Activated naive CD8-positive, alpha-beta T cell treated with anti-CD3 and anti-CD28 coated beads, Interleukin-2, amount 10 ng/mL, durations not matched to agents 7 days and 5 days (primary cell): ENCODE measurements at places on chromosomes 3 and 15. TPM values are rescaled to one million over a fixed set of nuclear protein-coding genes. Genes with fewer than 3 reads are reported as not detected.

Gene RLBP1
- not detected for total RNA-seq

Gene FBXW12
- not detected for total RNA-seq

Gene FSTL1
- total RNA-seq, result 1.1 TPM

Gene SENP8
- 1.2 TPM for total RNA-seq

Gene CAPN3
- total RNA-seq, result 10.1 TPM

Gene GOLGA6L9
- 4.7 TPM for total RNA-seq

Gene POPDC2
- total RNA-seq, result 4.5 TPM

Gene BOC
- total RNA-seq, result not detected

DNA sequence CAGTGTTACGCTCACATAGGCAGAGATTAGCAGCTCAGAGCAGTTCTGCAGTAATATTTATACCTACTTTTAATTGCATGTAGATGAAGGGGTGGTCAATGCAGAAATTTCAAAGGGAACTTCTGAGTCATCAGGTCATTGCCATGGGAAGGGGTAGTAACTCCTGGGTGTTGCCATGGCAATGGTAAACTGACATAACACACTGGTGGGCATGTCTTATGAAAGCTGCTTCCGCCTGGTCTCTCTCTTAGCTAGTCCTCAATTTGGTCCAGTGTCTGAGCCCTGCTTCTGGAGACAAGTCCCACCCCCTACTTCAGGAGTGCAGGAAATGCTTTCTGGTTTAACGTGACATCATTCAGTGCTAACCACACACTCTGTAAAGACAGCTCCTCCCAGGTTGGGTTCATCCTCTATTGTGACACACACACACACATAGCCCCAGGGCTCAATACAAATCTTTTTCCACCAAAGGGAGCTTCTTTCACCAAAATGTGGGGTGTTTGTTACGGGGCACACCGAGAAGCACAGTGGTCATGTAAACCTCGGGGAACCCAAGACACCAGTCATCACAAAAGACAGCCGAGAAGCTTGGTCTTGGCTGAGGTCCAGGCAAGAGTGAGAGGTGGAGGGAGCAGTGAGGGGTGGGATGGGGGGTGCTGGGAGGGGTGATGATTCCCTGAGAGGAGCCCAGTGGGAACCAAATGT lies 74.5 kb downstream of the TLE3 start:
- peak; percentile 47 for DNase-seq

- no peak for DNase-seq
Measured at GRCh38 chr3:8218353-8218940, 283.2 kb upstream of the LMCD1 start.

- no peak for DNase-seq
Measured at GRCh38 chr3:151864423-151865101, 8.9 kb upstream of the SUCNR1 start.

DNA sequence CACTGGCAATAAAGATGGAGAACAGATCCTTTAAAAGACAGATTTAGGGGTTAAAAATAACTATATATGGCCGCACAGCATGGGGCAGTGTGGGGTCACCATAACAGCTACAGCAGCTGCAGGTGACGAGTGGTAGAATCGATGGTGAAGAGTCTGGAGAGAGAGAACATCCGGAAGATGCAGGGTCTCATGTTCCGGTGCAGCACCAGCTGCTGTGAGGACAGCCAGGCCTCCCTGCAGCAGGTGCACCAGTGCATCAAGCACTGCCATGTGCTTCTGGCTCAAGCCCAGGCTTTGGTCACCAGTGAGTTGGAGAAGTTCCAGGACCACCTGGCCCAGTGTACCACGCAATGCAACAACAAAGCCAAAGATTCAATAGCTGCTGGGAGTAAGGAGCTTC lies 93.7 kb upstream of the IMPG2 start:
- no peak for DNase-seq

DNA sequence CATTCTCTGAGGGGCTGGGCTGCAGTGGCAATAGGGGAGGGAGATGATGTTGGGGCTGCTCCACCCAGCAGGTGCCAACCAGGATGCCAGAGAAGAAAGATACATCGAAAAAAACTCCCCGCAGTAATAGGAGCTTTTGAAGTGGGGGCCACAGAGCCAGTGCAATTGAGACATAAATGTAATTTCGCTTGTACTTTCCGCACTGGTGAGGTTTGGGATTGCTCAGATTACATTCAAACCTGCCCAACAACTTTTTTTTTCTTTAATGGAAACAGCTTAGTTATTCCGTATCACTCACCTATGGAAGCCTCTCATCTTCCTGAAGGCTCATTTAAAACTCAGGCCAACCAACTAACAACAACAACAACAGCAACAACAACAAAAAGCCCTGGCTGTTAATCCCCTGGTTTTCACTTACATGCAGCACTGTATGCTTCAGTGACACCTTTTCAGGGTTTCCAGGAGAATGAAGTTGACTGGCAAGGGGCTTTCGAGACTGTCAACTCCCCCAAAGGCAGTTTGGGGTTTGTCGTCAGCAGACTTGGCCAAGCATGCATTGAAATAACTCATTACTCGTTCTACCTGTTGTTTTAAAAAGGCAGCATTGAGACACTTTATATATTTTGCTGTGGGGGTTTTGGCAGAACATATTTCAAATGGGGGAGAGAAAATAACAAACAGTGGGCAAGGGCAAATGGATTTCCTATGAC lies 163.8 kb downstream of the EBLN2 start:
- DNase-seq, result no peak

DNA sequence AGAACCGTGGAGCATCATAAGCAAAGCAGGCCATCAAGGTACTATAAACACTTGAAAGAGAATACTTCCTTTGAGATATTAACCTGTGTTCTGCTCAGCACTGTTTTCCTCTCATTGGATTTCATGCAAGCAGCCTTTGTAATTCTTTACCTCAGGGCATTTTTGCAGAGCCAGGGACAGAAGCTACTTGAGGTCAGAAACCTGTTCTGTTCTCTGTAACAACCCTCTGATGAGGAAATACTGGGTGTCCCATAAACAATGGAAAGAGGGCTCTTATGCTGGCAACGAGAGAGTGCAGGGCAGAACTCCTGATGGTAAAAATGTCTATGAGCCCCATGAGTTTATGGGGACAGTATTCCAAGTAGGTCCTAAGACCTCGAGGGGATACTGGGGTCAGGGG lies 66.0 kb downstream of the DCLK3 start:
- DNase-seq, result no peak

DNA sequence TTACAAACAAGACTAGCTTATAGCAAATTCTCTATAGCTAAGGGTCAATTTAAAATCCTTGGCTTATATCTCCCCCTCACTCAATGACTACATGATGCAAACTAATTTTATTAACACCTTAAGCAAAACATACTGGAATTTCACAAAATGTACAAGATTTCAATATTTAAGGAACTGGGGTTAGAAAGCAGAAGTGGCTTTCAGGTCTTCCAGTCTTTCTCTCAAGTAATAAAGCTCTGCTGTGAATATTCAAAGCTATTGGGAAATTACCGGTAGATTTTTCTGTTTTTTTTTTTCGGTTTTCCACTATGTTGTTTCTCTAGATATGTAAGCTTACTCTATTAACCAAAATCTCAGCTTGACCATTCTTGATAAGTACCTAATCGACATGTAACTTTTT lies 3.9 kb downstream of the EPM2AIP1 start:
- DNase-seq, result no peak

DNA sequence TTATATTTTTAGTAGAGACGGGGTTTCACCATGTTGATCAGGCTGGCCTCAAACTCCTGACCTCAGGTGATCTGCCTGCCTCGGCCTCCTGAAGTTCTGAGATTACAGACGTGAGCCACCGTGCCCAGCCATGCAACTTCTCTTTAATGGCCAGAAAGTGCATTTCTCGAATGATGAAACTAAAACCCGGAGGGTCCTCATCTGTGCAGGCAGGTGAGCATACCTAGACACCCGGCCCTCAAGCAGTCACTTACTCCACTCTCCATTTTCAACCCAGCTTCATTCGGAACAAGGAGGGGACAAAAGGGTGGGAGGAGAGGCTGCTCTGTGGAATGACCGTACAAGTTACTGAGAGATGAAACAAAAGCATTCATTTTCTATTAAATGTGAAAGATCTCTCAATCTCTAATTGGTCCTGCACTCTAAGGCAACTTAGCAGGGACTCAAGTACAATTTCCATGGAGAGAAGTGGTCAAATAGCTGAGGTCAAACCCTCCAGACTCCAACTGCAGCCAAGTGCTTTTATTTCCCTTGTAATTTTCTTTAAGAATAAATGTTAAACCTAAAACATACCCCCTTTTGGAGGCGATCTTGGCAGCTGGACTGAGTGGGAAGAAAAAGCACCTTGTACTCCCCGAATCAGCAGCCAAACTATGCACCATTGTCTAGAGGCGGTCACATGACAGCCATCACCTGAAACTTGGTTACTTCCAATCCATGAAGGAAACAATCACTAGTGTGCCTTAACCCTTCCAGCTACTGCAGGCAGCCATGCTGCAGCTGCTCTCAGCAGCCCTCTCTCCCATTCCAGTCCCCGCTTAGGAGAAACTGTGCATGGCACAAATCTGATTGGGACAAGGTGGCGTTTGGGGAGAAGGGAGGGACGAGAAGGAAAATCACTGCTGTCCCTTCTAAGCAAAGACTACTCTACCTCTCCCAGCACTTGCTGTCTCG lies 62.2 kb downstream of the VGLL4 start:
- no peak for DNase-seq

DNA sequence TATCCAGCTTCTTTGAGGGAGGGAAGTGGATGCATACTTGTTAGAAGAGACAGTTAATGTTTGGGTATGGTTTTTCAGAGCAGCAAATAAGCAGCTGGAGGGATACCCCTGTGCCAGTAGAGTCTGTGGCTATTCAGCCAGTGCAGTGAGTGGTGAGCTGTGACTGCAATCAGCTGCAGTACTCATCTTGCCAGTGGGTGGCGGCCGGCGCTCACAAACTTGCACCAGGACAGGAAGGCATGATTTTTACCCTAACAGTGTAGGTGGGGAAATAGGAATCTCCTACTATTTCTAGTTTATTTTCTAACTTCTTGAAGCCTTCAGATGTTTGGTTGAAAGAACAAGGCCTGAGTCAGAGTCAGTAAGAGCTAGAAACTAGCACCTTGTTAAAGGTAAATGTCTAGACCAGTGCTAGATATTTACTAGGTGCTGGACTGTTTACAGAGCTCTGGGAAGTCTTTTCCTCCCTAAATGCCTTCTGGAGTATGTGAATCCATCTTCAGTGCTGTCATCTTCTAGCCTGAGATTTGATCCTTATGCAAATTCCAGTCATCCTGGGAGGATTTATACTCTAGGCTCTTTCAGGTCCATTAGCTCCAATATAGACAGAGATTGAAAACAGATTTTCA lies 23.6 kb downstream of the TIMP4 start:
- DNase-seq, result peak; percentile 65

GRCh38 chr3:123286308-123287023 lies 84.7 kb downstream of the SEC22A start:
- peak; percentile 52 for DNase-seq

GRCh38 chr3:122824465-122825381 lies 29.9 kb downstream of the SLC49A4 start:
- DNase-seq, result no peak

DNA sequence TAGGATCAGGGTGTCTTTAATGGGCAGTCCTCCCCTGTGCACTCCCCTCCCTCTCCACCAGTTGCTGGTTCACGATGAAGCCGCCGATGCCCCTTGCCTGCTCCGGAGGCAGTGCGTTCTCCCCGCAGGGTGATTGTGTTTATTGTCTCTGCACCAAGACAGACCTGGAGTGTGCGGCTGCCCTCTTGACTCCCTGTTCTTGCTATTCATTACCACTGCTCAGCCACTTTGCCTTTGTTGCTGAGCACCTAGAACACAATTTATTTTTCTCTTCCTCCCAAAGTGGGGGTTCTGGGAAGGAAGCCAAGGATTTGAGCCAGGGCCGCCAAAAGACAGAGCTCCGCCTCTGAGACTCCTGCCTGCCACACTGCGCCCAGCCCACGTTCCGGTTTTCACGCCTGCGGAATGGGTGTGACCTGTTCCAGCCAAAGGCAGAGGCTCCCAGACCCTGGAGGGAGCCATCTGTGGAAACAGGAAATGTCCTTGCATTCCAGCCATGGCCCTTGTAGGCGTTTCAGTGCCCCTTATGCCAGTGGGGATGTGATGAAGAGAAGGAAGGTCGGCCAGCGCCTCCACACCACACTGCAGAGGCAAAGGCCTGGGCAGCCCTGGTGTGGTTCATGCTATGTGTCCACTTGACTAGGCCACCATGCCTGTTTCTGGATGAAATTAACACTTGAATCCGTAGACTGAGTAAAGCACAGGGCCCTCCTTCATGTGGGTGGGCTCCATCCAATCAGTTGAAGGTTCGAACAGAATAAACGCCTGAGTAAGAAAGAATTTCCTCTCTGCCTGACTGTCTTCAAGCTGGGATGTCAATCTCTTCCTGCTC lies 85.8 kb downstream of the HMG20A start:
- no peak for DNase-seq

- DNase-seq, result no peak
Measured at GRCh38 chr15:83081256-83082014, 14.4 kb upstream of the BTBD1 start.

- no peak for DNase-seq
Measured at GRCh38 chr15:64456634-64457108, 3.7 kb upstream of the ZNF609 start.

- peak; percentile 62 for DNase-seq
Measured at GRCh38 chr15:98292442-98293240, 332.1 kb downstream of the ARRDC4 start.

DNA sequence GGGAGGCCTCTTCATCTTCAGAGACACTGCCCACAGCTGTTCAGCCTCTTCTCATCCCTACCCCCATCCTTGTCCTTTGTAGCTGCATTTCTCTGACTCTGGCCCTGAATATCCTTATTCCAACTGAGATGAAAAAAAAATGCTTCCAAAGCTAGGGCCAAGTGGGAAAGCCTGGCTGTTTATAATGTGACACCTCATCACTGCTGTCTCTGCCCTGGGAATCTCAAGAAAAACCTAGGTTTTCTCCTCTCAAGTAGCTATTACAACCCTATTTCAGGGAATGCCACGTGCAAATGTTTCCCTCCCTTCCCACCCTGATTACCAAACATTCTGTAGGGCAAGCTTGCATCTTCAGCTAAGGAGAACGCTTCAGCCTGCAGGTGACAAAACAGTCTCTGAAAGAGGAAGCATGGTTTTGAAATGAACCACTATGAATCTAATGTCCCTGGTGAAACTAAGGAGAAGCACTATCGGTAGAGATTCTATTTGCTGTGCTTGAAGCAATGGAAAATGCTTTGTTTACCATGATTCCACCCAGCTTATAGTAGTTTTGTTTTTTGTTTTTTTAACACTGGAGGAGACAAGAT lies 65.4 kb downstream of the USF3 start:
- DNase-seq, result no peak

- no peak for DNase-seq
Measured at GRCh38 chr15:90906181-90906849, 3.2 kb downstream of the MAN2A2 start.

- DNase-seq, result no peak
Measured at GRCh38 chr3:15294929-15295328, 37.5 kb downstream of the SH3BP5 start.

GRCh38 chr3:17802950-17803349 lies 60.5 kb upstream of the TBC1D5 start:
- DNase-seq, result no peak

DNA sequence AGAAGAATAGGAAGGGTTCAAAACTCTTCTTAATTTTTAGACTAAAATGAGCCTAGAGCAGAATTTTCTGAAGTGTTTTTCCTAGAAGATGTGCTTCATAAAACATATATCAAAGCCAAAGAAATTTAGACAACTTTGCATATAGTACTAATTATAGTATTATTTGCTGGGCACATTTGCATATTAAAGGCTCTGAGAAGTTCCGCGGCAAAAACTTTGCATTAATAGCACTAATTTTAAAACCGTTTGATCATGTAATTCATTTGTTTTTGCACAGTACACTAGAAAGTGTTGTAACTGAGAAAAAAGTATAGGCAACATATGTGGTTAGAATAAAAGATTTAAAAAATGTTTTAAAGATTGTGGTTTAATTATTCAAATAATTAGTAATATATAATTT lies 412.0 kb upstream of the NR2F2 start:
- no peak for DNase-seq
